ENCODE measurements at places on chromosomes 13 and 19.

DNA sequence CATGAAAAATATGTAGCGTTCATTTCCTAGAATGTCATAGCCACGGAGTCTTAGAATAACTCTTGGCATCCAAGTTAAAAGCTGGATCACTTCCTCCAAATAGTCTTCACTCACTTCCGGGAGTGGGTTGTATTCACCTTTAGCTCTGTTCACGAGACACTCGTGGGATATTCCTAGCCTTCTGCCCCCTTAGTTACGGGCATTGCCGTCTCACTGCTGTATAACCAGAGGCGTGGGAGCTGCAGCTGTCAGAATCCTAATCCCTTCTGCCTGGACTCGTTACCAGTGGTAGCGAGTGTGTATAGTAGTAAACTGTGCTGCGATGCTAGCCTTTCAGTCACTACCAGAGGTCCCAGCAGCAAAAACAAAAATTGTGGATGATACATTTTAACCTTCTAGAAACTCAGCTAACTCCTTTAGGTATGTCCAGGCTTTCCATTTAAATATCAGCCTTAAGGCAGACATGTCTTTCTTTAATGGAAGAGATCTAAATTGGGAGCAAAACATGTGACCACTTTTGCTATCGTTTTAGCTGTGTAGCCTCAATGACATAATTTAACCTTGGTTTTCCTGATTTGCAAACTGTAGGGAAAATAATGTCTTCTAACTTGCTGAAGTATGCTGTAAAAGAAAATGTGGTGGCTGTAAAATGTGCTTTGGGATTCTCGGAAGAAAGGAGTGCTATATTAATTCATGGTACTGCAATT lies 34.1 kb downstream of the ERCC5 start:
- DNase-seq: no peak

GRCh38 chr19:5953680-5954213 lies 24.2 kb downstream of the RANBP3 start:
- no peak for DNase-seq

DNA sequence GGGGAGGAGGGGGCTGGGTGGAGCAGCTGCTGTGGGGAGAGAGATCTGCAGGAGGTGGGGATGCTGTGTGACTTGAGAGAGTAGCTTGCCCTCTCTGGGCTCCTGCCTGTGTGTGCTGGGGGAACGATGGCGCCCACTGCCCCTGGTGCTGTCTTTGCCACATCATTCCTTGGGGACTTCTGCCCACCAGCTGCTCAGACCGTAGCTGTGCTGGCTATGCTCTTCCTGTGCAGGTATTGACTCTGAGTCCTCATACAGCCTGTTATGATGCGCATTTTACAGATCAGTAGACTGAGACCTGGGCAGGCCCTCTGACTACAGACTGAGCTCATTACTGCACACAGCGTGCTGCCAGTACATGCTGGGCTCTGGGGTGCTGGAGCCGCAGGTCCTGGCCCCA lies 51.1 kb downstream of the DNM2 start:
- no peak for DNase-seq

- DNase-seq: no peak
Measured at GRCh38 chr19:49488046-49488862, 846 bp downstream of the RPL13A start.

- DNase-seq: no peak
Measured at GRCh38 chr19:6047741-6048251, 62.5 kb downstream of the RFX2 start.

GRCh38 chr13:79297128-79297527 lies 108.9 kb downstream of the RBM26 start:
- DNase-seq: no peak

DNA sequence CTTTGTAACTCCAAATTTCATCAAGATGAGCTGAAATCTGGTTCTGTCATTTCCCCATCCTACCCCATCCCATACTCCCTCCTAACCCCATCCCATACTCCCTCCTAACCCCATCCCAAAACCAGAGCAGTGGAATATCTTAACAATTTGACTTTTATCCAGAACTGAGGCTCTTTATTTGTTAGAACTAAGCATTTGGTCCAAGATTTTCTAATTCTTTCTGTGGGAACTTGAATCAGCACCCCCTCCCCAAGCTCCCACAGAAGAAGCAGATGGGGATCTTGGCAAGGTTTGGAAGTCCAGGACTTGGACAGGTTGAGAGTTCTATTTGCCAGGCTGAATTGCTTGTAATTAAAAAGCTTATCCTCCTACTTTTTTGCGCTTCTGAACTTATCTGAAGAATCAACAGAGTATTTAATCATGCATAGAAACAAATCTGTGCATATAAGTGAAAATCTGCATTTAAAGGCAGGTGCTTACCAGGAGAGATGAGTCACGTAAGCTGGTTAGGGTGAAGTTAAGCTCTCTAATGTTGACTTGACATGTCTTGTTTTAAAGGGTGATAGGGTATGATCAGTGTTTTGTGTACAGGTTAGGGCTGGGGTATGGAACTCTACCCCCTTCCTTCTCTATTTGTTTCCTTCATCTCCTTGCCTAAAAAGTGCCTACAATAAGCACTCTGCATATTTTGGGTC lies 111.1 kb downstream of the COG6 start:
- DNase-seq: no peak

- DNase-seq: no peak
Measured at GRCh38 chr19:34193439-34193838, 21.1 kb downstream of the LSM14A start.

DNA sequence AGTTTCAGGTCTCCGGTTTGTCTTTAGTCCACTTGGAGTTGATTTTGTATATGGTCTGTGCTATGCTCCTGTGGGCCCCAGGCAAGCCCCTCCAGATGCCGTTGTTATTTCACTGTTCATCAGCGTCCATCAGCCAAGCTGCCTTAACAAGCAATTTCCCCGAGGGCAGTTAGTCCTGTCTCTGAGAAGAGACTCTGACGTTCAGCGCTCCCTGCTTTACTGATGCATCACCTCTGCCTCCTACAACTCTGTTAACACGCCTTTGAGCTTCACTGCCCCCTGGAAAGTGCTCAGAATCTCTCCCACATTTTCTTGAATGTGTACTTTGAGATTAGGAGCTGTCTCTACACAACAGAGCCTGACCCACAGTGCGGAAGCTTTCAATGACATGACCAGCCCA lies 41.8 kb upstream of the UBAC2 start:
- DNase-seq: no peak

- DNase-seq: no peak
Measured at GRCh38 chr19:11181488-11181887, 15.9 kb downstream of the KANK2 start.

DNA sequence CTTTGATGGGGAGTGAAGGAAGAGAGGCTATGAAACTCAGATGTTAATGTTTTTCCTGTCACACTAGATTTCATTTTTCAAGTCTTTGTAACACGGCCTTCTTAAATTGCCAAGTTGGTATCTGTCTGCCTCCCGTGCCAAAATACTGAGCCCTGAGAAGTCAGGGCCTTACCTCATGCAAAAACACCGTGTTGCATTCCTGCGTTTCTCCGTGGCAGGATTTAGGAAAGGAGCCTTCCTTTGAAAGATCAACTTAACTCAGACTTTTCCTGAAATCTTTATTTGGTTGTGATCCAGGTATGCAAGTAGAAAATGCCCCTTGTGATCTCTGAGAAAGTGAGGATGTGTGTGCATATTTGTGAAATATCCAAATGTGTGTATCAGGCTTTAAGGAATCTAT lies 1291.0 kb upstream of the SLC10A2 start:
- no peak for DNase-seq

GRCh38 chr13:112024577-112024976 lies 42.4 kb upstream of the SOX1 start:
- no peak for DNase-seq

- no peak for DNase-seq
Measured at GRCh38 chr13:104286566-104287290, 1220.5 kb upstream of the SLC10A2 start.

DNA sequence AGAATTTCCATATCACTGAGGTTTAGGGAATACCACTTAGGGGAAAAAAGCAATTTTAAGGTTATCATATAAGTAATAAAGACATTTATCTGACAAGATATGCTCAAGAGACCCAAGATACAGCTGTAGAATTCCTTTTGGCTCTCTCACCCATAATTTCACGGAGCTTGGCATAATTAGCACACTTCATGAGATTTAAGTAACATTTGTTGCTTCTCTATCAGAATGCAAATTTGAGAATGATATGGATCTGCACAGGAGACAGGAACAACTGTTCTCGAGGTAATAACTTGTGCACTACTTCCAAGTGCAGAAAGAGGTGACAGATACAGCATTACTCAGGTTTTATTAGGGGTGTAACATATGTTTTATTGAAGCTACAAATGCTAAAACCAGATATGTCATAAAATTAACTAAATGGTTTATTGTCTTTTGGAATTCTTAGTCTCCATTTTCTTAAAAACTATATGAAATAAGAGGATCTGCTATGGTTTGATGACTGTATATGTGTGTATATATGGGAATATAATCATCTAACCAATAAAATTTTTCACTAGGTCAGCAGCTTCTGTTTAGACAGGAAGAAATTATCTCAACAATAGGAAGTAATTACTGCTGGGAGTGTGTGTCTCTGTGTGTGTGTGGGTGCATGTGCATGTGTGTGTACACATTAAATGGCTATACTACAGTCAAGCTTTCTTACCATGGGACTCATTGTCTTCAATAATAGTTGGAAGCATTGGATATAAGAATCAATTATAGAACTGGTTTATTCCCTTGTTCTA lies 401.3 kb downstream of the PCDH17 start:
- no peak for DNase-seq

DNA sequence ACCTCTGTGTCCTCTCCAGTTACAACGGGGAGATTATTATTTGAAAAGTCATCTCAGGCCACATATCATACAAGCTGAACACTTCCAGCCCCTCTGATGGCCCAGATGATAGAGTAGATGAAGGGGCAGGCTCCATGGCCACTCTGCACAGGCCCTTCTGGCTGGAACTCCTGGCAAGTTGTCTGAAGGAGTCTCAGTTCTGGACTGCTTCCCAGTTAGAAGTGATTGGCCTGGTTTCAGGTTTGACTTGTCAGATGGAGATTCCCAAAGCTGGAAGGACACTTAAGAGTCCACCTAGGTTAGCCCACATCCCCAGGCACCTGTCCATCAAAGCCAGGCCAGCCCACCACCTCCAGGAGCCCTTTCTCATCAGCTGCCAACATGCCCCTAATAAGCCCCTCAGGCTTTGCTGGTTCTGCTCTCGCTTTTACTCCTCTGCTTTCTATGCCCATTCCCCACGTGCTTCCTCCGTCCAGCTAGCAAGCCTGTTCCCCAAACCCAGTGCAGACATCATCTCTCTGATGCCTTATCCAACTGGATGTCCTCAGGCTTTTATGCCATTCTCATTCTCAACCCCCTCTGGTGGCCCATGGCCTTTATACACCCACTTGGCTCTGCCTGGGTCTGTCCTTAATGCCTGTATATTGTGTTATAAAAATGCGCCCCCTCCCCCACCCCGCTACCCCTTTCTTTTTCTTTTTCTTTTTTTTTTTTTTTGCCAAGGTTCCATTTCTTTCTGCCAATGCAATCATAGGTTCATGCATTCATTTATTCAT lies 56.5 kb downstream of the HSPH1 start:
- no peak for DNase-seq

GRCh38 chr13:91302111-91302510 lies 45.4 kb upstream of the MIR17HG start:
- no peak for DNase-seq

- DNase-seq: no peak
Measured at GRCh38 chr13:113776231-113777125, 17.5 kb downstream of the TMEM255B start.

DNA sequence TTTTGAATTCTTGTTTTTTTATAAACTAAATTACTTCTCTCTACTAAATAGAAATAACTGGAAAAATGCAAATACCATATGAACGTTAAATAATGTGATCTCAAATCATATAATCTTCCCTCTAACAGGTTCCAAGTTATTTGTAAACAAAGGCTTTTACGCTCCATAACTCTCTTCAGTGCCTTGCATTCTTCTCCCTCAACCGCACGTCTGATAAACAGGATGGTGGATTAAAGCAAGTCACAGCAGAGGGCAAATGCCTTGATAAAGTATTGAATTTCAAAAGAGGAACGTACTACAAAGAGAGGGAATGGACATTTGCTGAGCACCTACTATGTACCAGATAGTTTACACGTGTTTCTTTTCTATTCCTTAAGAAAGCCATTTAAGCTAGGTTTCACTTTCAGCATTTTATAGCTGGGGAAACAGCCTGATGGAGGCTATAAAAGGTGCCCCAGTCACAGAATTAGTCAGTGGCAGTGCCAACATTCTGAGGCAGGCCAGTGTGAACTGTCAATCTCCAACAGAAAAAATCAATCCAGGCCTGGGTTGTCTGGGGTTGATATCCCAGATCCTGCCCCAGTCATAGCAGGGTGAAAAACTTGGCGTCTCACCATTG lies 15.8 kb downstream of the MRPS31 start:
- DNase-seq: no peak

DNA sequence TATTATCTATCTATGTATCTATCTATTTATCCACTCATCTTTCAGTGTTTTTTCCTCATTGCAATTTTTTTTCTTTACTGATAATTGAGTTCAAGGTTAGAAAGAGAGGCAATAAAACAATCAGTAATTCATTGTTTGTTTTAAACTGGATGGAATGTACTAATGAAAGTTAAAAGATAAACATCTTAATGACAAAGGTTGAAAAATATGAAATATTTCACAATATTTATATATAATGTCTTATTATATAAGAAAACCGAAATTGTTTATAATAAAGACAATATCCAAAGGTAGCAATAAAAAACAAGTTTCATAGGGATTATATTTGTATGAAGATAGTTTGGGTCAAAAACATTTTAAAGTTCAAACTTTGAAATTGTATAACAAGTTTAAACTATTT lies 1015.5 kb upstream of the MIR17HG start:
- no peak for DNase-seq

DNA sequence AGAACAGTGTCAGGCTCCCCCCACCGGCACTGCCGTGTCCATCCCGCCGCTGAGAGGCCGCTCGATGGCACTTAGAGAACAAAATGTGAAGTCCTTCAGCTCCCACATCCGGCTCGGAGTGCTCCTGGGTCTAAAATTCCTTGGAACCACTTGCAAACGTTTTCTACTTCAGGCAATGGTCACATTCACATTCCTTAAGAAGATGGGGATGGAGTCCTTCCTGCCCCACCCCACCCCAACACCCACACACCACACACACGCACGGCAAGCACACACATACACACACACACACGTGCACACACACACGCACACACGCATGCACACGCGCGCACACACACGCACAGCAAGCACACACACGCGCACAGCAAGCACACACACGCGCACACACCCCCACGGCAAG lies 83.4 kb downstream of the SOX1 start:
- no peak for DNase-seq

DNA sequence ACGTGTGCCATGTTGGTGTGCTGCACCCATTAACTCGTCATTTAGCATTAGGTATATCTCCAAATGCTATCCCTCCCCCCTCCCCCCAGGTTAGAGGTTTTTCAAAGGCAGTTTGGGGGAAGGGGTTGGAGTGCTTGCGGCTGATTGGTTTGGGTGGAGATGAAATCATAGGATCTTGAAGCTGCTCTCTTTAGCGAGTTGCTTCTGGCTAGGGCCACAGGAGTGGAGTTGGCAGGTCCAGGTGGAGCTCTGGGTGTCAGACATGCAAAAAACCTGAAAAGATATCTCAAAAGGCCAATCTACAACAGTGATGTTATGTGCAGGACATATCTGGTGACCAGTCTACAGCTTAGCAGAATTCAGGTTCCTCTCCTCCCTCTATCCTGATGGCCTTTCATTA lies 32.6 kb upstream of the CXCL17 start:
- no peak for DNase-seq

All from SIG-M5 (cell line).